Activated CD8-positive, alpha-beta memory T cell treated with anti-CD3 and anti-CD28 coated beads for 48 hours (primary cell): ENCODE measurements at places on chromosomes 1 and 21.
A peak's percentile ranks its signal among the peaks of the same experiment; 100 is the strongest.

- DNase-seq, result no peak
Observed at GRCh38 chr1:228048659-228049298, 33.7 kb upstream of the ARF1 start.

DNA sequence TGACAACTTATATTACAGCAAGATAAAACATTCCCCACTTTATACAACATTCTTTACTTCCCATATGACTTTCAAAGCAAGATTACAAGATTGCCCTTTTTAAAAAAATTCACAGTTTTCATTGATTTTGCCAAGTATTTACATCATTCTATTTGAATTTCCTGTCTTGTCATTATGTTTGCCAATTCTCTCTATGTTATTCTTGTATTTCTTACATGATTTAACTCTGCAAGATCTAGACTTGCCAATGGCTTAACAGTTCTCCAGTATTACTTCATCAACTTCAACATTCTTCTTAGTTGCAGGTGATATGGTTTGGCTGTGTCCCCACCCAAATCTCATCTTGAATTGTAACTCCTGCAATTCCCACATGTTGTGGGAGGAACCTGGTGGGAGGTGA, 31.6 kb downstream of the FMO4 start:
- no peak for DNase-seq

- peak; percentile 27 for DNase-seq
Observed at GRCh38 chr1:205229399-205229871, 1.7 kb downstream of the TMCC2 start.

GRCh38 chr21:44929242-44929798, 8.6 kb upstream of the ITGB2 start:
- no peak for DNase-seq

GRCh38 chr1:77954521-77954920, 24.4 kb downstream of the FUBP1 start:
- DNase-seq, result no peak

- DNase-seq, result no peak
Observed at GRCh38 chr1:20932437-20932977, 145.4 kb upstream of the HP1BP3 start.

- no peak for DNase-seq
Observed at GRCh38 chr1:165974598-165975131, 147.3 kb downstream of the UCK2 start.

DNA sequence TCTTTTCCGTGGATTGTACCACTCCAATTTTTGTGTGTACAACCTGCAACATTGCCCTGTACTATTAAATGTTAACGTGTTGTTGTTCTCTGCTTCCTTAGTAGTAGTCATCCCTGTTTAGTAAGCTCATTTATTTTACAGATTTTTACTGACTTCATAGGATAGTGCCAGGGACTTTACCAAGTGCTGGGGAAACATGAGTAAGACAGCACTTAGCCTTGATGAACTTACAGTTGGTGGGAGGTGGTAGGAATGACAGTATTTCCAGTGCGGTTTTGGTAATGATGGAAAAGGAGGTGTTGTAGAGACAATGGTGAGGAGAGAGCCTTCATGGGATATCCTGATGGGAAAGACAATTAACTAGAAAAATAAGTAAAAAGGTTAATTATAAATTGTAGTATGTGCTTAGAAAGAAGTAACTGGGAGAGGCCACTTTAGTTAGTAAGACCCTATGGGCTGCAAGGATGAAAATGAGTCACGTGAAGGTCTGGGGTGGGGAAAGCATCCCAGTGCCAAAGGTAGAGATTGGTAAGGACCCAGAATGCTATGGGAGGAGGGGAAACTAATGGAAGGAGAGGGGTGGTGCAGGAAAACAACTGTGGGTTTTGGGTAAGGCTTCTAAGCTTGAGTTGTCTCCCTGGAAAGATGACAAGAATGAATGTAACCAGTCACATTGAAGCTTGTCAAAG, 1.7 kb downstream of the RLF start:
- DNase-seq, result no peak

GRCh38 chr1:27602462-27603308, 1.3 kb downstream of the AHDC1 start:
- DNase-seq, result no peak

GRCh38 chr1:229183588-229183987, 87.3 kb upstream of the RAB4A start:
- no peak for DNase-seq

GRCh38 chr21:36710729-36711048, 11.8 kb downstream of the SIM2 start:
- no peak for DNase-seq

- no peak for DNase-seq
Observed at GRCh38 chr1:231814021-231814420, 187.4 kb downstream of the DISC1 start.

DNA sequence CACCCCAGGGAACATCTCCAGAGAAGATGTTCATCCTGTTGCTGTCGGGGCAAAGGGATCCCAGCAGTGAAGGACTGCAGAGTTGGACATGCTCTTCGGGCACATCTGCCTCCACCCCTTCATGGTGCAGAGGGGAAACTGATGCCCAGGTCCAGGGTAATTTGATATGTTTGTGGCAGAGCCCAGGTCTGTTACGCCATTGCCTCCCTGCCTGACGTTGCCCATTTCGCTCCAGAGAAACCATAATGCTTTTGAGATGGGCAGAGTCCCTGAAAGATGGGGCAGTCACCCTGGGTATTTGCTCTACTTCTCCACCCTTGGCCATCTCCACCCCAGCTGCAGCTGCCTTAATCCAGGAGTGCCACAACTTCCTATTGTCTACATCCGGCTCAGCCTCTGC, 290.4 kb upstream of the POU3F1 start:
- DNase-seq, result no peak
